Activated naive CD4-positive, alpha-beta T cell treated with anti-CD3 and anti-CD28 coated beads, Interleukin-2, amount 10 ng/mL, durations not matched to agents 7 days and 5 days (primary cell): ENCODE measurements at places on chromosomes 2 and 18.
A peak's percentile ranks its signal among the peaks of the same experiment; 100 is the strongest.

GRCh38 chr2:150271952-150272802, 215.3 kb downstream of the RND3 start:
- no peak for DNase-seq

- DNase-seq = no peak
These were observed 218.1 kb upstream of the CHAC2 start for GRCh38 chr2:53549497-53549896.

DNA sequence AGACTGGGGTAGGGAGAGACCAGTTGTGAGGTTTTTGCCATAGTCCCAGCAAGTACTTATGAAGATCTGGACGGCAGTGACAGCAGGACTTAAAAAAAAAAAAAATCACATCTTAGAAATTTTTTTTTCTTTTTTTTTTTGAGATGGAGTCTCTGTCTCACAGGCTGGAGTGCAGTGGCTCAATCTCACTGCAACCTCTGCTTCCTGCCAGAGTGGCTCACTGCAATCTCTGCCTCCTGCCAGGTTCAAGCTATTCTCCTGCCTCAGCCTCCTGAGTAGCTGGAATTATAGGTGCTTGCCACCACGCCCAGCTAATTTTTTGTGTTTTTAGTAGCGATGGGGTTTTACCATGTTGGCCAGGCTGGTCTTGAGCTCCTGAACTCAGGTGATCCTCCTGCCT, 22.4 kb upstream of the STAT4 start:
- DNase-seq = no peak

GRCh38 chr2:221569871-221570270, 2.2 kb downstream of the EPHA4 start:
- no peak for DNase-seq

DNA sequence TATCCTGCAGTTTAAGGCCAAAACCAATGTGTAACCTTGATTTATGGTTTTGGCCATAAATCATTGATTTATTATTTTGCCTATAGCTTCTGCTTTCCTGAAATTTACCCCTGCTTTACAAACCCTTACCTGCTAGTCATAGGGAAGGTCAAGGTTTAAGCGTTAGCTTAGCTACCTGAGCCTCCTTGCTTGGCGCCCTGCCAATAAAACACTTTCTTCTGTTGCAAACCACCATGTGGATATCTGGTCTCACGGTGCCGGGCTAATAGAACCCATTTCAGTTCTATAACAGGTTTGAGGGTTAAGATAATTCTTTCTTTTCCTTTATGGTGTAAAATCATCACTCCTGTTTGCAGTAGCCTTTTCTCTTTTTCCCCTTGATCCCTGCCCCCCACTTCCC, 72.2 kb downstream of the PDK1 start:
- DNase-seq = no peak

- DNase-seq = no peak
These were observed 104.6 kb downstream of the RTN4 start for GRCh38 chr2:54945391-54946219.

DNA sequence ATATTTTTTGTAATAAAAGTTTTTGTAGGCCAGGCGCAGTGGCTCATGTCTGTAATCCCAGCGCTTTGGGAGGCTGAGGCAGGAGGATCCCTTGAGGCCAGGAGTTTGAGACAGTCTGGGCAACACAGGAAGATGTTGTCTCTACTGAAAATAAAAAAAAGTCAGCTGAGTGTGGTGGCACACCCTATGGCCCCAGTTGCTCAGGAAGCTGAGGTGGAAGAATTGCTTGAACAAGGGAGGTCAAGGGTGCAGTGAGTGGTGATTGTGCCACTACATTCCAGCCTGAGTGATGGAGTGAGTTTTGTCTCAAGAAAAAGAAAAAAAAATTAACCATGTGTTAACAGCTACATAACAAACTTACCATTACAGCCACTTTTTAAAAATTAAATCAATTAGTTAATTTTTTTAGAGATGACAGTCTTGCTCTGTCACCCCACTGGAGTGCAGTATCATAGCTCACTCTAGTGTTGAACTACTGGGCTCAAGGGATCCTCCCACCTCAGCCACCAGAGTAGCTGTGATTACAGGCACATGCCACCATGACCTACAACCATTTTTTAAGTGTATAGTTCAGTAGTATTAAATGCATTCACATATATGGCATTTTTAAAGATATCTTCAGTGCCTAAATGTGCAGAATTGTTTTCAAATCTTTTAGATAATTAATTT, 67.2 kb upstream of the ACYP2 start:
- DNase-seq = peak; percentile 38

- no peak for DNase-seq
These were observed 17.9 kb downstream of the PIAS2 start for GRCh38 chr18:46899274-46899948.

- no peak for DNase-seq
These were observed 60.3 kb upstream of the CREB1 start for GRCh38 chr2:207469451-207469850.

DNA sequence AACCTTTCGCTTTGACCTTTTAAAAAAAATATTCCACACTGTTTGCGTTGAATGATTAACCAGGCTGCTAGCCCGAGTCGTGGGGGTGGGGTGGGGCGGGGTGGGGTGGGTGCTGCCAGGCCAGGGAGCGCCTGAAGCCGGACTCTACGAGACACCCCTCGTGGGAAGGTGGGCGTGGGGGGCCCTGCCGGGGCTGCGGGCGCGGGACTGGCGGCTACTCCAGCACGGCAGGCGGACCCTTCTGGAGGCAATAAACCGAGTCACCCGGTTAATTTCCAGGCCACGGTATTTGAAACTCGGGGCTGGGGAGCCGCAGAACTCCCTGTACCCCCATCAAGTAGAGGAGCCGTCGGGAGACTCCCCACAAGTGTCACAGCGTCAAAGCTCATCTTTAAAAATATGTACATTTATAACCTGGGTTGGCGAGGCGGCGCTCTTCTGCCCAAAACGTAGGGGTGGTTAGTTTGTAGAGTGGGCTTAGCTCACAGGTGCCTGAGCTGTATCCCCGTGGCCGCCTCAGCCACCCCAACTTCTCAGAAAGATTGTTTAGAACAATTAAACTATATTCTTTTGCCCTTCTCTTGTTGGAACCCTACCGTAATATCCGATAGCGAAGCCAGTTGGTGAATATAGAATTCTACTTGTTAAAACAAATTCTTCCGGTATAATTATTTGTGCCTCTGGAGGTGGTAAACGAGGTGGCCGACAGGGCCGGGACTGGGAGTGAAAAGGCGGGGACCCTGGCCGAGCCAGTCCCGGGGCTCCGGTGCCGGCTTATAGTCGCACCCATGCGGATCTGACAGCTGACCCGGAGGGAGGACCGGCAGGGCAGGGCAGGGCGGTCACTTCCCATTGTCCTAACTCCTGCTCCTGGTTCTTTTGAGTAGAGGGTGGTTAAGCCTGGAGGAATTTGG, 1.4 kb downstream of the B3GNT2 start:
- DNase-seq = peak; percentile 59
